ENCODE measurements at places on chromosomes 4 and X.
A peak's percentile ranks its signal among the peaks of the same experiment; 100 is the strongest.

- DNase-seq = no peak
Observed at GRCh38 chr4:99100876-99101275, 12.3 kb upstream of the ADH5 start.

- DNase-seq = no peak
Observed at GRCh38 chrX:117633277-117633676, 483.3 kb downstream of the KLHL13 start.

DNA sequence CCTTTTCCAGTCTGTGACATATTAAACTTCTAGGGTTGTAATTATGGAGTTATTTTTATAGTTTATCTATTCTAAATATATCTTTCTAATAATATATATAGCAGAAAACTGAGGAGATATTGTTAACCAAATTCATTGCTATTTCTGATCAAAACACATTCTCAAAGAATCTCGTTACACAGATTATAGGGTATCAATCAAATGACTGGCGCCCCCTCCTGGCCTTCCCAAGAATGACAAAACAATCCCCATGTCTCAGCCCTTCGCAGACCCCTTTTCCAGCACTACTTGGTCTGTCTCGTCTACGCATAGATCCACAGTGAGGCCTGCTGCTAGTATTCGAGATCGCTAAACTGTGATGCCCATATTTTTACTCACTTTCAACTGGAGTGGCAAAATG is 209.3 kb downstream of the GPC3 start:
- no peak for DNase-seq

DNA sequence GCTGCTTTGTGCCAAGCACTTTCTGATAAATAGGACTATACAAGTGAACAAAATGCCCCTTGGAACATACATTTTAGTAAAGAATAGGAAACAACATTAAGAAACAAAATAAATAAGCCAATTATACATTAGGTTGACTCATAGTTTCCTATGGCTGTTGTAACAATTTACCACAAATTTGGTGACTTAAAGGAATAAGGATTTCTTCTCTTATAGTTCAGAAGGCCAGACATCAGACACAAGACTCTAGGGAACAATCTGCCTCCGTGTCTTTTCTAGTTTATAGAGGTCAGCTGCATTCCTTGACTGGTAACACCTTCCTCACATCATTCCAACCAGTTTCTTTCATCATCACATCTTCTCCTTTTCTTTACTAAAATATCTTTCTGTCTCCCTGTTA is 235.9 kb upstream of the PCDH18 start:
- DNase-seq = peak; percentile 34

GRCh38 chrX:23742697-23743622 is at the start of gene ACOT9:
ACOT9 (minus strand) TSS chrX:23743276; CDS start chrX:23743144, 132 bp downstream.
- DNase-seq = peak; percentile 95

- peak; percentile 75 for DNase-seq
Observed at GRCh38 chr4:84792366-84793301, 173.9 kb downstream of the WDFY3 start.

DNA sequence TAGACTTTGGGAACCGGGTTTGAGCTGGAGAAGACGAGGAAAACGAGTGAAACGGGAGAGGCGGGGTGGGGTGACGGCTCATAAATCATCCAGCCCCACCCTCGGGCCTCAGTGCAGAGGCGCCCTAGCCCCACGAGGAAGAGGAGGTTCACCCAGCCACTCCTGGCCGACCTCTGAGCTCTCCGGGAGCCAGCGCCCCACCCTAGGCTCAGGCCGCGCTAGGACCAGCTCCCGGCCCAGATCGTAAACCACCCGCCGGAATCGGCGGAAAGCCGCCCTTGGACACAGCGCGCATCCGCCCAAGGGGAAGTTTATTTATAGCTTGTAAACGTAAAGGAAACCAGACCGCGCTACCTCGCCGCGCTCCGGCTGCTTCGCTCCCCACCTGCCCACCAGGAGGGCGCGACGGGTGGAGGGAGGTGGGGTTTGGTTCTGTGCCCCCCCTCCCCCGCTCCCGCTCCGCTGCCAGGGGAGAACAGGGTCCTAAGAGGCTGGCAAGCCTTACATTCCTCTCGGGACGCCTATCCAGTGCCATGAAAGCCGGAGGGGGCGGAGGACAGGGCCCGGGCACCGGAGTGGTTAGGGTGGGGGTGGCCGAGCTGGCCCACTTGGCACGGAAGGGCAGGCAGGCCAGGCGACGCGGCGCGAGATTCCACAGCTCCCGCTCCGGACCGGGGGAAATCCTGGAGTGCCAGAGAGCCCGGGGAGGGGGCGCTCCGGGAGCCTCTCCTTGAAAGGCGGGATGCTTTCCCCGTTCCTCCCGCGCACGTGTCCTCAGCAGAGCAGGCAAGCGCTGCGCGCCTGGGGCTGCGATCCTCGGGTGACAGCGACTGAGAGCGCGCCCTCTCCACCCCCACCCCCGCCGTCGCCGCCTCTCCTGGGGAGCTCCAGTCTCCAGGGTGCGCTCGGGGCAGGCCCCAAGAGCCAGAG is 84.2 kb downstream of the BCOR start:
- DNase-seq = peak; percentile 59

DNA sequence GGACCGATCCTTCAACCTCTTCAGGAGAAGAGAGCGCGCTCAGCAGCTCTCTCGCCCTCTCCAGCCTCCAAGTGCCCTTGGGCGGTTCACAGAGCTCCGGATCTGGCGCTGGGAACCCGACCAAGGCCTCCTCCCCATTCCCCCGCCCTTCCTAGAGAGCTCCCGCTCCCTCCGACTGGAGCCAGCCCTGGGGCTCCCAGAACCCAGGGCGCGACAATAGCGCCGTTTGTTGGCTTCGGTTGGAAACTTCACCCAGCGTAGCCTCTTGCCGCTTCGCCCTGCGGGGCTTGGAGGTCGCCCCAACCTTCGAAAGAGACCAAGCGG is 3.1 kb upstream of the SOX3 start:
- DNase-seq = no peak

DNA sequence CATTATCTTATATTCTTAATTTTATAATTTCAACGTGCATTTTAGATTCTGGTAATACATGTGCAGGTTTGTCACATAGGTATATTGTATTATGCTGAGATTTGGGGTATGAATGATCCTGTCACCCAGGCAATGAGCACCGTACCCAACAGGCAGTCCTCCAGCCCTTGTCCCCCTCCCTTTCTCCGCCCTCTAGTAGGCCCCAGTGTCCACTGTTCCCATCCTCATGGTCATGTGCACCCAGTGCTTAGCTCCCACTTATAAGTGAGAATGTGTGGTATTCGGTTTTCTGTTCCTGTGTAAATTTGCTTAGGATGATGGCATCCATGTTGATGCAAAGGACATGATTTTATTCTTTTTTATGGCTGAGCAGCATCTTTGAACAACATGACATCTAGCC is 70.6 kb downstream of the RNF150 start:
- DNase-seq = no peak

DNA sequence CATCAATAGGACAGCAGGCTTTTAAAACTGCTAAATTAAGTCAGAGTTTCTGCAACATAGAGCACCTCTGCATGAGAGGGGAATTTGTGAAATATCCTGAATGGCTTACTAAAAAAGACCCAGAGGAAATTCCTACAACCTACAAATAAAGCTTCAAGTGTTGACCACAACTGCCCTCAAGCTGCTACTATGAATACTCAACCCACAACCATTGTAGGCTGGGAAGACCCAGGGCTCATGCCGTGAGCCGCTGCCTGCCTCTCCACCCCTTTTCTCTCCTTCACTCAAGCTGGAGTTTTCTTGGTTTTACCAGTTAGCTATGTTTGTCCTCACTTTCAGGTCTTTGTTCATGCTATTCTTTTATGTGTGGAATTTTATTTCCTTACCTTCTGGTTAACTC is 151.6 kb downstream of the EMCN start:
- DNase-seq = no peak

DNA sequence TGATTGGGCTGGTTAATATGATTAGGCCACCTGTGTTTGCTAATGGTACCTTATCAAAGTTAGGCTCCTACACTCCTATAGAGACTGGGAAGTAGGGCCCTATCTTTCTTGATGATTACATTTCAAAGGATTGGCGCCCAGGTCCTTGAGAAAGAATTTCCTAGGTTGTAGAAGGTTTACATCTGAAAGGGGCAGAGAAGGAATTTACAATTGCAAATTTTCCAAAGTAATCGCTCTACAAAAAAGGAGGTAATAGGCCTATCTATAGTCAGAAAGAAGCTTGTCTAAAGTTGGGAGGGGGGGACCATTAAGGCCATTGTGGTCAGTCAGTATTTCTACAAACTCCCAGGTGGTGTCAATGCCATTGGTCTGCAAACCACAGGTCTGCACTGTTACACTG is 638.4 kb downstream of the IL1RAPL1 start:
- DNase-seq = no peak

DNA sequence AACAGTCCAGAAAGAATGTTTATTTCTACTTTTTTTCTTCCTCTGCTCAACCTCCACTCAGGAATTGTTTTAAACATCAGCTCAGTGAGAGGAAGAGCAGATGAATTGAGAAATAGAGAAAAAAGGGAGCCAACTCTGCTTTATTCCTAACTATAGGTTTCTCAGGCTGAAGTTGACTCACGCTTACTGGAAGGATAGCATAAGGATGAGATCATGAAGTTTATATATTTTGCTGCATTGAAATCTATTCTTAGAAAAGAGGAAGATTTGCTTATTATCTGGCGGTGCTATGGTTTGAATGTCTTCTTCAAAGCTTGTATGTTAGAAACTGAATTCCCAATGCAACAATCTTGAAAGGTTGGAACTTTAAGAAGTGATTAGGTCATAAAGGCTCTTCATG is 1673.4 kb upstream of the PCDH7 start:
- peak; percentile 60 for DNase-seq

GRCh38 chr4:168765322-168765721 is 244.7 kb downstream of the CBR4 start:
- no peak for DNase-seq

- no peak for DNase-seq
Observed at GRCh38 chr4:185889585-185889984, 77.6 kb upstream of the SORBS2 start.

DNA sequence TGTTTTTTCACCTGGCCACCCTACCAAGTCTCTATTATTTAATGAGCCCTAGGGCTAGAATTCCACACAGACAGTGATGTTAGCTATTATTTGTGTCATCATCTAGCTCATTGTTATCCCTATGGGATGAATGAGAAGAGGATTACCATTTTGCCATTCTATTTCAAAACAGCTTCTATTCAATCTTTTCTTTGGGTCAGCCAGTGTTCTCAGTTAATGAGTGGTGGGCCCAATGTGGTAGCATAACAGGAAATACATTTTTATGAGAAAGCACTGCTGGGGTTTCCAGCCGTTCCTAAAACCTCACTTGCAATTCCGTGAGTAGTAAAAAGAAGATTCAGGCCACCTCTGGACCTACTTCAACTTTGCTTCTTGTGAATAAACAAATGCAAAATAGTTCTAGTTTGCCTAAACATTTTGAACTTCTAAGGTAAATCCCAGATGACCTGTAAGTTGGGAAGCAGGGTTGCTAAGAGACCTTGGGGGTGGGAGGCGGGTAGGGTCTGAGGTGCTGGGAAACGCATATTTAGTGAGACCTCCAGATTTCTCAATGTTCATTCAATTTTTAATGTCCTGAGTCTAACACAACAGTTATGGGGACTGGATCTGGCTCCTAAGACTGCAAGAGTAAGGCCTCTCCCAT is 24.8 kb upstream of the CYP2U1 start:
- no peak for DNase-seq

- peak; percentile 43 for DNase-seq
Observed at GRCh38 chr4:146981651-146982050, 36.0 kb upstream of the TTC29 start.

GRCh38 chr4:5399790-5400421 is 308.5 kb downstream of the EVC2 start:
- DNase-seq = peak; percentile 6

- no peak for DNase-seq
Observed at GRCh38 chrX:15908603-15909290, 54.1 kb upstream of the AP1S2 start.

- DNase-seq = peak; percentile 33
Observed at GRCh38 chr4:48445704-48446103, 37.4 kb upstream of the SLC10A4 start.

GRCh38 chrX:46953137-46953527 is 40.9 kb downstream of the JADE3 start:
- DNase-seq = no peak

- peak; percentile 44 for DNase-seq
Observed at GRCh38 chrX:36909676-36910030, 98.5 kb upstream of the FAM47C start.

- no peak for DNase-seq
Observed at GRCh38 chr4:14669371-14669770, 332.9 kb upstream of the CPEB2 start.

DNA sequence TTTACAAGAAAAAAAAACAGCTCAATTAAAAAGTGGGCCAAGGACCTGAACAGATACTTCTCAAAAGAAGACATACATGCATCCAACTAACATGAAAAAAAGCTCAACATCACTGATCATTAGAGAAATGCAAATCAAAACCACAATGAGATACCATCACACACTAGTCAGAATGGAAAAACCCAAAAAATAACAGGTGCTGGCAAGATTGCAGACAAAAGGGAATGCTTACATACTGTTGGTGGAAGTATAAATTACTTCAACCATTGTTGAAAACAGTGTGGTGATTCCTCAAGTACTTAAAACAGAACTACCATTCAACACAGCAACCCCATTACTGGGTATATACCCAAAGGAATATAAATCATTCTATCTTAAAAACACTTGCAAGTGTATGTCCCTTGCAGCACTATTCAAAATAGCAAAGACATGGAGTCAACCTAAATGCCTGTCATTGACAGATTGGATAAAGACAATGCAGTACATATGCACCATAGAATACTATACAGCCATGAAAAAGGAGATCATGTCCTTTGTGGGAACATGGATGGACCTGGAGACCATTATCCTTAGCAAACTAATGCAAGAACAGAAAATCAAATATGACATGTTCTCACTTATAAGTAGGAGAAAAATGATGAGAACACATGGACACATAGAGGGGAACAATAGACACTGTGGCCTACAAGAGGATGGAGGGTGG is 97.6 kb downstream of the RAB28 start:
- DNase-seq = peak; percentile 11

- DNase-seq = no peak
Observed at GRCh38 chrX:150984169-150984824, 1.2 kb downstream of the HMGB3 start.

DNA sequence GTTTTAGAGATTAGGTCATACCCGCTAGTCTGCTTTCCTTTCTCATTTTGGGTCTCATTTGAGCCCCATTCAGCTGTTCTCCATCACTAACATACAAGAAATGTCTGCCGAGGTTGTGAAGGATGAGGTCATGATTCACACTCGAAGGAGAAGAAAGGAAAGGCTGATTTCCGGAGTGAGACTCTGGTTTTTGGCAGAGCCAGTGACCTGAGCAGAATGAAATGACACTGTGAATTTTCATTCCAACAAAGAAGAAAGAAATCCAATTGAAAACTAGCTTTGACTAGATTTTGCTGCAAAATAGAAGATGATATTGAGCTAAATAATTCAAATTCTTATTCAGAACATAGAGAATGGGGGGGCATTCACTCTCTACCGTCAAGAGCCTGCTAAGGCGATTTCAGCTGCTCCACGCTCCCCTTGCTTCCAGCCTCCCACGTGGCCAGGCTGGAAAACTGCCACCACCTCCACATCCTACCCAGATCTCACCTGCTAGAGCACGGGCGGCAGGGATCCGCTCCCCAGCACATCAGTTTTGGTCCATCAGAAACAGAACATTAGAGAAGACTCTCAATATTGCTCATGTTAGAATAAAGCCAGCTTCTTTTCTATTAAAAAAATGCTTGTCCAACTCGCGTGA is 39.0 kb downstream of the F11 start:
- no peak for DNase-seq
